Activated naive CD8-positive, alpha-beta T cell treated with anti-CD3 and anti-CD28 coated beads for 36 hours (primary cell): ENCODE measurements at places on chromosomes 12 and 14. TPM values are rescaled to one million over a fixed set of nuclear protein-coding genes. Genes with fewer than 3 reads are reported as not detected.

The TMEM120B gene
- 14.5 TPM for total RNA-seq

The LRIG3 gene
- total RNA-seq, result not detected

The OR6C2 gene
- not detected for total RNA-seq

DNA sequence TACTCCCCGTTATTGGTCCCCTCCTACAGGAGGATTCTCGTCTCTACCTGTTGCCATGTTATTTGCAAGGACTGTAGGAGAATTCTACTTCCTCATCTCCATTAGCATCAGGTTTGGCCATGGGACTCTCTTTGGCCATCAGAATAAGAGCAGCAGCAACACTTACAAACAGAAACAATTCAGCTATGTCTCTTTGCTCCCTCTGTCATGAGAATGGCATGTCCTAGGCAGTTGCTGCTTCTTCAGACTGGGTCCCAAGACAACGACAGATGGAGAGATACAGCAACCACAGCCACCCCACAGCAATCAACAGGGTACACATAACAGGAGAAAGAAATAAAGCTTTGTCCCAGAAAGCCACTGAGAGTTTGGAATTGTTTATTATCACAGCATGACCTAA is 19.7 kb downstream of the SLC41A2 start:
- H3K27ac ChIP-seq, result no peak overlapping the region
- peaks cover 1% of the 10 kb centered on the region for H3K4me1 ChIP-seq
- H3K36me3 ChIP-seq, result peaks cover 1% of the 10 kb centered on the region
- no peak overlapping the region for H3K4me3 ChIP-seq
- no peak for DNase-seq

DNA sequence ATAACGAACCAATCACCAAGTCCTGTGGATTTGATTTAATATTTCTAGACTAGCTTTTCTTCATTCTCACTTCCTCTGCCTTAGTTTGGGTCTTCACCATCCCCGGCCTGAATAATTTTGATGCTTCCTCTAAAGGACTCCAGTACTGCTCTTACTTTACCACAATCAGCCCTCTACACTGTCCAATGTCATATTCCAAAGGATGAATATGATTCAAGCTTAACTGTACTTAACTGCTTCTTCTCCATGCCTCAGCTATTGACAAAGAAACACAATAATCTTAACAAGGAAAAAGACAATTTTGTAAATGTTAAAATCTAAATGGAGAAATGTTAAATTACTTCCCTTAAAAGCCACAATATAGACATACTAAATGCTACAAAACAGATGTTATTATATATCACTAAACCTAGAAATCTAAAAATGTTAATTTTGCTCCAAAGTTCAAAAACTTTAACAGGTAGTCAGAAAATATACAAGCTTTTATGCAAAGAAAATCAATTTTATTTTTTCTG is 70.2 kb downstream of the STXBP6 start:
- H3K27me3 ChIP-seq, result peaks cover 24% of the 10 kb centered on the region
- H3K27ac ChIP-seq, result no peak overlapping the region
- no peaks in the 10 kb centered on the region for H3K36me3 ChIP-seq
- no peak overlapping the region for H3K4me3 ChIP-seq
- no peaks in the 10 kb centered on the region for H3K4me1 ChIP-seq
- DNase-seq, result no peak

DNA sequence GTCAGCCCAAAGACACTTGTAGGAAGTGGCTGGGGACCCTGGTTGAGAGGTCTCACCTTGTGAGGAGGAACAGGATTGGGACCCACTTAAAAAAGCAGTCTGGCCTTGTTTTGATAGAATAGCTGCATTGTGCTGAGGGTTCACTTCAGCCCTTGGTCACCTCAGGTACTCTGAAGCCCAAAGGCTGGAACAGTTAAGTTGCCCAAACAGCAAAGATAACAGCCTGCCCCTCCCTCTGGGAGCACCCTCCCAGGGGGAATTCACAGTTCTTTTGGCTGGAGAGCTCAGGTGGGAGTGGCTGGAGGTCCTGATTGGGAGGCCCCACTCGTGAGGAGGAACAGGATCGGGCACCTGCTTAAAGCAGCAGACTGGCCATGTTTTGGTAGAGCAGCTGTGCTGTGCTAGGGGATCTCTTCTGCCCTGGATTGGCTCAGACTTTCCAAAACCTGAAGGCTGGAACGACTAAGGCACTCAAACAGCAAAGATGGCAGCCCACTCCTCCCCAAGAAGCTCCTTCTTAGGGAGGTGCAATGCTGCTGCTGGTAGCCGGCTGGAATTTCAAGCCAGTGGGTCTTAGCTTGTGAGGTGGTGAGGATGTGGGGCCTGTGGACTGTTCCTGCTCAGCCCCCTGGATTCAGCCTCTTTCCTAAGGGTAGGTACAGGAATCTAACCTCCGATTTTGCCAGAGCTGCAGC is 143.8 kb upstream of the SLC38A2 start:
- peaks cover 37% of the 10 kb centered on the region for H3K36me3 ChIP-seq
- peak overlapping the region; percentile 98 for H3K27ac ChIP-seq
- H3K4me1 ChIP-seq, result peaks cover 60% of the 10 kb centered on the region
- DNase-seq, result no peak
- H3K27me3 ChIP-seq, result no peaks in the 10 kb centered on the region

DNA sequence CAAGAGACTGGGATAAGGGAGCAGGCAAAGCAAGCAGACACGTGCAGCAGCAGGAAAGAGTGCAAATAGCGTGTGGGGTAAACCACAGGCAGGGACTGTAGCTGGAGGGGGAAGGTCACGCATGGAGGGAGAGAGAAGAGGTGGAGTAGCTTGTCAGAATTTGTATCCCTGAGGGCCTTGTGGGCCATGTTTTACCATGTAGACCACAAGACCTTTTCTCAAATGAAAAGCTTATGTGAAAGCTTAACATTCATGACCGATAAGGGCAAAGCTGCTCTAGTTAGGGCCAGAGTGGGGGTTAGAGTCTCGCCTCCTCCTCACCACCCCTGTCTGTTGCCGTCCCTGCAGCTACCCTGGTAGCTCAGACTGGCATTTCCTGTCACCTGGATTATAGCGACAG is 152.9 kb upstream of the E2F7 start:
- H3K27ac ChIP-seq, result no peak overlapping the region
- no peak overlapping the region for H3K4me3 ChIP-seq
- no peaks in the 10 kb centered on the region for H3K4me1 ChIP-seq
- no peaks in the 10 kb centered on the region for H3K36me3 ChIP-seq
- peaks cover 3% of the 10 kb centered on the region for H3K27me3 ChIP-seq
- DNase-seq, result no peak

DNA sequence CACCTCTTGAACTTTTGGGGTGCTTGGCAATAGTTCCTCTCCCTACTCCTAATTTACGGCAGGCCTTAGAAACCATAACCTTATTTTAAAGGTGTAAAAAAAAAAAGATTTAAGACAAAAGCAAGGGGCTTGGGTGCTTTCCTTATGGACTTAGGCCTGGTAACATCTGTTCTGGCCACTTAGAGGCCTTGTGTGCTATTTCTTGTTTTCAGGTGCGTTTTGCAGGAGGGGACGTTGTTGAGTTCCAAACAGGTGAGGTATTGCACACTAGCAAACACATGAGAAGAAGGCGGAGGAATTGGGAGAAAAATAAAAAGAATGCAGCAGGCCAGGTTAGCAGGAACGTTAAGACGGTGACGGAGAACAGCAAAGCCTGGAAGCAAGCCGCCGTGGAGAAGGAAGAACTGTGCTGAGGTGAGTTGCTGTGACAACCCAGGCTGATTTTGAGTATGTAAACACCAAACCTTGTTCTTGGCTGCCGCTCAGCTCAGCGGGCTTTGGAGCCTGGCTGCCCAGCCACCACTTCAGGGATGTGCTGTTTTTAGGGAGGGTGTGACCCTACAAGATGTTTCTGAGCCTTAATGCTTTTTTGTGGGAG is 17.3 kb downstream of the EMG1 start:
- H3K27ac ChIP-seq, result no peak overlapping the region
- H3K36me3 ChIP-seq, result peaks cover 9% of the 10 kb centered on the region
- H3K27me3 ChIP-seq, result no peaks in the 10 kb centered on the region
- no peak for DNase-seq
- no peak overlapping the region for H3K4me3 ChIP-seq
- H3K4me1 ChIP-seq, result no peaks in the 10 kb centered on the region
